NCI-H1092 (cell line): ENCODE measurements at places on chromosomes 7 and 10.

DNA sequence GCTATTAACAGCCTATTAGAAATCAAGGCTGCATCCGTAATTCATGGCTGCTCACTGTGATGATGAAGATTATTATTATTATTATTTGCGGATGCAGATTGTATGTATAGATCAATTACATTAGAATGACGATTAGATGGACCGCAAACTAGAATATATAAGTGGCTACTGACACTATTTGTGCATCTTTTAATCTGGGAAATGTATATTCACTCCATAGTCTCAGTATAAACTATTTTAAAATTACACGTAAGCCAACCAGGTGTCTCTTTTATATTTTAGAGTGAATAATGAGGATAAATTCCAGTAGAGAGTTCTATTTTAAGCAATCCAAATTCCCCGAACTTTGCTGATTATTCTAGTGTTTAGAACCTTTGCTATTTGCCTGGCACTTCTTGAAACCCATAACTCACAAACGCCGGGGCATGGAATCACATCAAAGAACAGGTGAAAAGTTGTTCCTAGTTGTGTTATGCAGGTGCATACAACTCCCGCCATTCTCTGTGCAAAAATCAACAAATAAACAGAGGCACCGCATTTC is 509 bp upstream of the ING3 start:
- DNase-seq: no peak

DNA sequence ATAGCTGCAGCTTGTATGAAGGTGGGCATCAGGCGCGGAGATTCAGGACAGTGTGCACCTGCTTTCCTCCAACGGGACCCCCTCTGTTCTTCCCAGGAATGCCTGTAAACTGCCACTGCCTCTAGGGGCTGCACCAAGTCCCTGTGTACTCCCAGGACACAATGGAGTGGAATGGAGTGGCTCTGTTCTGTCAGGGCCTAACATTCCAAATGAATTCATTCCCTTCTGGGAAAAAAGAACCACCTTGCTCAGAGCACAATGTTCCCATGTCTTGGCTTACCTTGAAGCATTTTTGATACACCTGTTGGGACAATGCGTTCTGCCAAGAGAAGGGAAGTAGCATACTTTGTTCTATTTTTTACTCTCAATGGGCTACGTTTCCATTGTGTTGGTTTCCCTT is 339.4 kb downstream of the FRMD4A start:
- DNase-seq: no peak

- DNase-seq: no peak
These were observed 1454.1 kb downstream of the GATA3 start for GRCh38 chr10:9508606-9509005.

- DNase-seq: no peak
These were observed 234.2 kb upstream of the LRRN3 start for GRCh38 chr7:110856704-110857103.

DNA sequence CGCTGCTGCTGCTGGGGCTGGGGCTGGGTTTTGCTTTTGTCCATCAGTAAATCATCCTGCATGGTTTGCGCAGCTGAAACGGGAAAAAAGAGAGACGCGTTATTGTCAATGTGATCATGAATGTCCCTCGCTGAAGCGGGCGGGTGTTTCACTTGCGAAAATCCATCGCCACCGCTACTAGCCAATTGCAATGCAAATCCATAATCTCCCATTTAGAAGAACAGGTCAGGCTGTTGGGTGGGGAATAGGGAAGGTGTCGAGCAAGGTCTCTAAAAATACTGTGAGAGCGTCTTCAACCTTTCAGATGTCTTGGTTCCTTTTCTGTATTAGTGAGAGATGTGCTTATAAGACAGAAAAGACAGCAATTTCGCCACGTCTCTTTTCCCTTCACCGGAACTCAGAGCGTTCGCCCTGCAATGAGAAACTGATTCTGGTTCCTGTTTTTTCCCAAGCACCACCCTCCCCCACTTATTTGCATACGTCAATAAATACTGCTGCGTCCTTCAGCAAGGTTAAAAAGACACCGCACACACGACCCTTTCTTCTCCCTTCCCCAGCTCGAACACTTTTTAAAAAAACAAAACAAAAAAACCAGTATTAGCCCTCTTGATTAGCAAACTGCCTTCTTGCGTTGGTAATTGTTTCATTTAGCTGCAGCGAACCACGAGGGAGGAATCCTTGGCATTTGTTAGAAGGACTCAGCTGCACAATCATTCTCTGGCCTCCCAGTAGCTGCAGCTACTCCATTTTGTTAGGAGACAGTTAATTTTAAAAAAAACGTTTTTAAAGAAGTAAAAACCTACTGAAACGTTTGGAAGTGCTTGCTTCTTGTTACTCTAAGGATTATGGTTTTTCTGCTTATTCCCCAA is 50.4 kb downstream of the CPEB3 start:
- DNase-seq: peak; percentile 25

- no peak for DNase-seq
These were observed 153.3 kb downstream of the AVL9 start for GRCh38 chr7:32648408-32649156.

DNA sequence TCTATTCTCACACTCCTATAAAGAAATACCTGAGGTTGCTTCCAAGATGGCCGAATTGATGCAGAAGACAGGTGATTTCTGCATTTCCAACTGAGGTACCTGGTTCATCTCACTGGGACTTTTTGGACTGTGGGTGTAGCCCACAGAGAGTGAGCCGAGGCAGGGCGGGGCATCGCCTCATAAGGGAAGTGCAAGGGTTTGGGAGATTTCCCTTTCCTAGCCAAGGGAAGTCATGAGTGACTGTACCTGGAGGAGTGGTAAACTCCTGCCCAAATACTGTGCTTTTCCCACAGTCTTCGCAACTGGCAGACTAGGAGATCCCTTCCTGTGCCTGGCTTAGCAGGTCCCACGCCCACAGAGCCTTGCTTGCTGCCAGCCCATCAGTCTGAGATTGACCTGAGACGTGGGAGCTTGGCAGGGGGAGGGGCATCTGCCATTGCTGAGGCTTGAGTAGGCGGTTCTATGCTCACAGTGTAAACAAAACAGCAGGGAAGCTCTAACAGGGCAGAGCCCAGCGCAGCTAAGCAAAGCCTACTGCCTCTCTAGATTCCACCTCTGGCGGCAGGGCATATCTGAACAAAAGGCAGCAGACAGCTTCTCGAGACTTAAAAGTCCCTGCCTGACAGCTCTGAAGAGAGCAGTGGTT is 152.2 kb downstream of the ARL4A start:
- DNase-seq: no peak

GRCh38 chr10:117752103-117752502 is 209.6 kb downstream of the EMX2 start:
- DNase-seq: no peak
